MG63 (cell line): ENCODE measurements at places on chromosomes 7 and 10. TPM values are rescaled to one million over a fixed set of nuclear protein-coding genes. Genes with fewer than 3 reads are reported as not detected.

IGF2BP3 gene
- 51.8 and 80.7 TPM in 2 replicates for total RNA-seq

- DNase-seq, result peak; percentile 14
Observed at GRCh38 chr10:19498393-19499290, 317.6 kb upstream of the PLXDC2 start.

NANOS1 gene
- 10.2 and 11.3 TPM in 2 replicates for total RNA-seq

TRIM4 gene
- total RNA-seq, result 9.1 and 11.3 TPM in 2 replicates

PITX3 gene
- total RNA-seq, result not detected in 2 replicates

ASB4 gene
- total RNA-seq, result not detected in 2 replicates

DNA sequence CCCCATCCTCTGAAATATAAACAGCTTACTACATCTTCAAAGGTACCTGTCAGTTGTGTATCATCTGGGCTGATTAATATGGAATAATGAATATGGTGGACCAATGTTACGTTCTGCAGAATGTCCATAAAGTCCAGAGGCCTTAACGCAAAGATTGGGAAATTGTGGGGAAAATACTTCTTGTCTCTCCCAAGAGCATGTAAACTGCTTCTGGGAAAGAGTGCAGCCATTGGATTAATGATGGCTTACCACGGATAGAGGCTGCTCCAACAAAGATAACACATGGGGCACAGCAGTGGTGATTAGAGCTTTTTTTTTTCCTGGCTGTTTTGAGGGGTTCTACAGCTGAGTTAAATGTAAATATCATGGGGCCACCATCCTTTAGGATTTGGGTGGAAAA lies 340.4 kb upstream of the AKR1E2 start:
- no peak for DNase-seq

ECHDC3 gene
- 45.2 and 63.9 TPM in 2 replicates for total RNA-seq

DLX6 gene
- not detected in 2 replicates for total RNA-seq

DNA sequence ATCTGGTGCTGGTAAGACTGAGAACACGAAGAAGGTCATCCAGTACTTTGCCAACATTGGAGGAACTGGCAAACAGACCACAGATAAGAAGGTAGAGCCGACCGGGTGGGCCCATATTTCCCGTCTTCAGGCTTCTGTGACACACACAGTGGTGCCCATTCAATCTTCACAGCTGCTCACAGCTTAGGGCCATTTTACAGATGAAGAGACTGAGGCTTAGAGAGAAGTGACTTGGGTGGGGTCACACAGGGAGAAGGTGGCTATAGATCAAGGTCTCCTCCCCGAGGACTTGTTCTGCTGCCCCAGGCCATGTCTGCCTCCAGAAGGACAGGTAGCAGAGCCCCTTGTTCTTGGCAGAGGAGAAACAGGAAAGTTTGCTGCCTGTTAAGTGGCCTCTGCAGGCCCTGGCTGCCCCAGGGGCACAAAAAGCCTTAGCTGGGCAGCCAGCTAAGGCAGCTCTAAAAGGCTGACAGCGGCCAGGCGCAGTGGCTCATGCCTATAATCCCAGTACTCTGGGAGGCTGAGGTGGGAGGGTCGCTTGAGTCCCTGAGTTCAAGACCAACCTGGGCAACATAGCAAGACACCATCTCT lies 22.6 kb upstream of the MYH16 start:
- no peak for DNase-seq

DNA sequence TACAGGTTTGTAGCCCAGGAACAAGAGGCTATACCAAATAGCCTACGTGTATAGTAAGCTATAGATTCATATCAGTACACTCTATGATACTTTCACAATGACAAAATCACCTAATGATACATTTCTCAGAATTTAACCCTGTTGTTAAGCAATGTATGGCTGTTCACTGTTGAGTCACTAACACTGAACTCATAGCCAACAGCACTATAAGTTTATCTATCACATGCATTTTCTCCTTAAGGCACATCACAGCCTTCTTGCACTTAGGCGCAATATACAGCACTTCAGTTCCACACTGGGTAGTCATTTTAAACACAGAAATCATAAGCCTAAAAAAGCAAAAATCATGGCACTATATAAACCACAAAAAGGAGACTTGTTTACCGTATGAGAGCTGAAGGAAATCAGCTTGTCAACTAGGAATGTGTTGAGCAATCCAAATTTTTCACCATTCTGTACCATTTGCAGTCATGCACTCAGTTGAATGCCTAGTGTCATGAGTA lies 45.6 kb downstream of the ZNF438 start:
- DNase-seq, result no peak

- DNase-seq, result no peak
Observed at GRCh38 chr7:43456200-43456599, 126.7 kb upstream of the STK17A start.

DNA sequence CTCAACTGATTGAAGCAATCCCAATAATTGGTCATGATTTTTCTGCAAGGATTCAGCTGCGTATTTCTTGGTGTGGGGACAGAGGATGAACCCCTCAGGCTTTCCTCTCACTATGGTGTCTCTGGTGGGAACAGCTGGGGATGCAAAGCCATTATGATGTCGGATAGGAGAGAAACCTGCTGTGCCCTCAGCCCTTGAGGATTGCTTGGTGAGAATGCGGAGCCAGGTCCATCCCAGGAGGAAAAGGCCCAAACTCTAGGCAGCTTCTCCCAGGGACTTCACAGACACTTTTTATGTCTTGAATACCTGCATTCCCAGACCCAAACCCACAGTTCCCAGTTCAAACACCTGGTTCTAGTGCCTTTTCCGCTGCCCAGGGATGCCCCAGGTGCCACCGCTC lies 302.0 kb downstream of the WDR37 start:
- no peak for DNase-seq

NUTM2A gene
- total RNA-seq, result 0.10 TPM in 1 of 2 replicates, not detected in the other

GRCh38 chr10:5563991-5564536 lies 39.3 kb downstream of the CALML3 start:
- peak; percentile 59 for DNase-seq

- no peak for DNase-seq
Observed at GRCh38 chr10:43230101-43230908, 36.6 kb downstream of the RASGEF1A start.

GRCh38 chr10:34854147-34854601 lies 39.1 kb upstream of the PARD3 start:
- peak; percentile 62 for DNase-seq

GDF2 gene
- not detected in 2 replicates for total RNA-seq

NPFFR1 gene
- total RNA-seq, result not detected in 2 replicates

ZPBP gene
- not detected in 2 replicates for total RNA-seq

GRCh38 chr10:21527598-21528235 lies 2.2 kb upstream of the SKIDA1 start:
- no peak for DNase-seq

DNA sequence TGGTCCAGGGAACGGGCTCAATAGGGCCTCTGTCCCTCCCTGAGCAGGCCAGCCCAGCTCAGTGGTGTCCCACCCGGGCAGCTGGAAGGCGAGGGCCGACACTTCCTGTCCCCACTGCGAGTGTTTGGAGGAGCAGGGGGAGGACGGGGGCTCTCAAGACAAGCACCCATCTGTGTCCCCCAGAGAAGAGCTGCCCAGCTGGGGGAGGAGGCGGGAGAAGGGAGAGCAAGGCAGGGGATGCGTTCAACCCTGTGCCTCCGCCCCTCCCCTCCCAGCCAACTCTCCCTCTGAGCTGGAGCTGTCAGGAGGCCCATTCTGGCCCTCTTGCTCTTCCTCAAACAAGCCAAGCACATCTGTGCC lies 35.7 kb downstream of the ZCCHC24 start:
- no peak for DNase-seq

TMEM236 gene
- not detected in 2 replicates for total RNA-seq

PON1 gene
- not detected in 2 replicates for total RNA-seq

DNA sequence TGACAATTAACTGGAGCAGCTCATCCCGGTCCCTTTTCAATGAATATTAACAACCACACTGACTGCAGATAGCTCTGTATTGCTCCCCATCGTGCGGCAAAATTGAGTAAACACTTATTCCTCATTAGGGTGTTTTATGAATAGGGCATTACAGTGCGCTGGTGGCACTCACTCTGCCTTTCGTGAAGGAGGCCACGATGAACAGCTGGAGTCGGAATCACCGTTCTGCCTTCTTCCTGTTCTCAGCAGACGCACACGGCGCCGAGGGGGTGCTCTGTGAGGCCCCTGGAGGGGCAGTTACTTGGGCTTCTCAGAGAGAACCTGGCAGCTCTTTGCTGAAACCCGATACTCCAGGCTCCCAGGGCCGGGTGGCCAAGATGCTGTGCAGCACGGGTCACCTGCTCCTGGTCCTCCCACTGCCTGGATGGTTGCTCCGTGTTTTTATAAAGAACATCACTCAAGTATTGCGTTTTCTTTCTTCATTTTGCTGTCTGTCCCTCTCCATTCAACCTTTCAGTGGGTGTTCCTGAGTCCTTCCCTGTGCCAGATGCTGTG lies 241.9 kb downstream of the GLRX3 start:
- DNase-seq, result no peak

DNA sequence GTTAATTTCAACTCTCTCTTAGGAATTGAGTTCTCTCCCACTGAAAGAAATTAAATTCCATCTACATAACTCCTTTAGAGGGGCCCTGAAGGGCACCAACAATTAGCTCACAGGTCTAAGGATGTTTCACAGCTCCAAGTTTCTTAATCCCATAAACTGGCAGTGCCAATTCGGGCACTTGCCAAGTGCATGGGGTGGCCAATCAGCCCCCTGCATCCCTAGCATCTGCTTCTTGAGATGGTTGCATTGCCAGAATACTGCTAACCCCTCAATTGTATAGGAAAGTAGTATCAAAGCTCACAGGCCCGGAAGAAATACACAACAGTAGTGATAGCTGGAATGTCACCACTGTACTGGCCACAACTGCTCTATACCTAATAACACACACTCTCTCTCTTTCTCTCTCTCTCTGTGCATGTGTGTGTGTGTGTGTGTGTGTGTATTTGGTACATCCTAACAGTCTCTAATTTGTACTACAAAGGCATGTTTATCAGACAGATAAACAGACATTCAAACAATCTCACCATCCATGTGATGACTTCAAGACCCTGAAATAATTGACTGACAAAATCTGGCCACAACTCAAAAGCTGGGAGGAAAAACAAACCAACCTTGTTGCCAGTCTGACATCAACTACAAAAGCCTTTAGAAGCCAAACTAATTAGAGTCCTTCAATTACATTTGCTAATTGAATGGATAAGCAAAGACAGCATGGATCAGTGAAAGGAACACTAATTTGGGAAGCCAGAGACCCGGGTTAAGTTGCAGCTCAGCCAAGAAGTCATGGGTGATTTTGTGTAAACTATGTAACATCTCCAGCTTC lies 27.8 kb downstream of the HIBADH start:
- no peak for DNase-seq

GNG11 gene
- total RNA-seq, result 6.3 and 7.1 TPM in 2 replicates

BEND7 gene
- 3.6 and 4.5 TPM in 2 replicates for total RNA-seq

DNA sequence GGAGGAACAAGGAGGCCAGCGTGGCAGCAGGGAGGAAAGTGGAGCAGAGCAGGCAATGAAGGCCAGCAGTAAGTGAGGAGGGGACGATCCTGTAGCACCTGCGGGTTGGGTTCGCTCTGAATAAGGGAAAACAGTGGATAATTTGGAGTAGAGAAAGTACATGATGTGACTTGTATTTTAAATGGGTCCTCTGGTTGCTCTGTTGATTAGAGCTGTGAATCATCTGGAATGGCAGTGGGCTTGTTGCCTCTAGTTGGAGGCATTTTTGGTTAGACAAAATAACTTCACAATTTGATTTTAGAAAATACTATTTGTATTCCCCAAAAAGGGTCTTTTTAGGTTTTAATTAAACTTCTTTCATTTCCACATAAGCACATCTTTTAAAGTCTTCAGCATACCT lies 277.4 kb downstream of the ARL4A start:
- no peak for DNase-seq

DNA sequence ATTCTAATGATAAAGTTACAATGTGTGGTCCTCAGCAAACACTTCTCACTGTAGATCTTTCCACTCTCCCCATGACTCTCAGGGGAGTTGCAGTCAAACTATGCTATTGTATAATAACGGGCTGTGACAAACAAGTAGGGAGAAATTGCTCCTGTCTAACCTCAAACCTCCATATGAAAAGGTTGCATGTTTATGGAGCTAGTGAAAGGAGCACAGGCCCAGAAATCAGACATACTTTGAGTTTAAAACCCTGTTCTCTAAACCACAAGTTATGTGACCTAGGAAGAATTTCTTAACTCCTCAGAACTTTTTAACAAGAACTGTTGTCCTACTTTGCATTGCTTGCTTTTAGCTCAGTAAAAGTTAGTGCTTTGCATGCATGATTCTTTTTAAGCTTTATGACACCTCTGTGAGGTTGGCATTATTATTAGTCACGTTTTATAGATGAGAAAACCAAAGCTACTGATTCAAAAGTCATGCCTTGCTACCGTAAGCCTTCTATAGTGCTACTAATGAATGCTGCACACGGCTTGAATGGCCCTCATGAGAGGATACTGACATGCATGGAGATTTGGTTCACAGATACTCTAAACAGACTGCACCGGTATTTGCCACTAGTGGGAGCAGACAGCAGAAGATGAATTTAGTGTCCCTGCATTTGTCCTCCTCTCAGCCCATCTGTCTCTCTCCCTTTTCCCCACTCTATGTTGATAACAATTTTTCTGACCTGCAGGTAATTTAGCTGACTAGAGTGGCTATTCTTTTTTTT lies 129.5 kb upstream of the PCGF5 start:
- DNase-seq, result no peak

DNA sequence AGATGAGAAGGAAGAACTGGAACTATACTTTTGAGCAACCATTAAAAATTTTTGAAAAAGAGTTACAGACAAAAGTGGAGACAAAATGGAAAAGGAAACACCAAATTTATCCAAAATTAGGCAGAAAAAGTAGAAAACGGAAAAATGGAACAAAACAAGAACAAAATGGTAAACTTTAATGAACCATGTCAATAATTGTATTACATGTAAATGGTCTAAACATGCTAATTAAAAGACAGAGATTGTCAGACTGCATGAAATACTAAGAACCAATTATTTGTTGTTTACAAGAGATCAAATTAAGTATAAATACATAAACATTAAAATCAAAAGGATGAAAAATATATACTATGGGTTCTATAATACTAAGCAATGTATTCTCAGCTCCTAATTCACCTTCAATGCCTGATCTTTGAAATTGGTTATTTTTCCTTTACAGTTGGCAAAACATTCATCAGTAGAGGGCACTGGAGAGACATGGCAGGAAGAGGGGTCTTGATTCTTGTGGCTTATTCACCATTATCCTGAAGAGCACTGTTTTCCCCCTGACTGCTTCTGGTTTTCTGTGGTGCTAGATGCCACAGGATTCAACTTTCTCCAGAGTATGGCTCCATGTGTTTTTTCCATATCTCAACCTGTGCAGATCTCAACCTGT lies 124.9 kb downstream of the ELFN1 start:
- no peak for DNase-seq

GRCh38 chr7:90163534-90163933 lies 9.3 kb downstream of the STEAP1 start:
- no peak for DNase-seq

MAGI2 gene
- total RNA-seq, result 0.49 and 0.56 TPM in 2 replicates

TMEM140 gene
- 0.40 TPM in 1 of 2 replicates, not detected in the other for total RNA-seq

GRCh38 chr7:46775776-46776175 lies 806.1 kb downstream of the TNS3 start:
- DNase-seq, result no peak

GRCh38 chr7:149495785-149496641 lies 1.6 kb downstream of the ZNF746 start:
- DNase-seq, result peak; percentile 45
